Activated CD8-positive, alpha-beta memory T cell treated with anti-CD3 and anti-CD28 coated beads, Interleukin-2, amount 50 U/mL, for 48 hours (primary cell): ENCODE measurements at places on chromosomes 2 and 18.

GRCh38 chr2:237300739-237301138 lies 113.2 kb downstream of the COL6A3 start:
- DNase-seq, result no peak

- no peak for DNase-seq
Measured at GRCh38 chr2:207935121-207935990, 90.0 kb downstream of the PLEKHM3 start.

DNA sequence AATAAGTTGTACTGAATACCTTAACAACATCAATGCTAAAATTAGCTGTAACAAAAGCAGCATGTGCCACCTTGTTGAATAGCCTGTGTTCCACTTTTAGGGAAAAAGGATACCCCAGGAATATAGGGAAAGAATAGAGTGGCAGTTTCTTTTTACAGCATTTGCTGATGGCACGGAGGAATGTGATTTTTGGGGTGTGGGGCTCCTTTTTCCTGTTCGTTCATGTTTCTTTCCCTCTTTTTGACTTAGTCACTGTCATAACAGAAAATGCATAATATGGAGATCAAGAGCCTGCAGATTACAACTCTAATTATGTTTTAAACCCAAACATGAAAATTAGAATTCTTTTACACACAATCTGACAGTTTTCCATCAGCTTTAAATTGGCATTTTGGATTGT lies 60.4 kb downstream of the MAP3K20 start:
- no peak for DNase-seq

GRCh38 chr2:149561309-149561926 lies 26.2 kb downstream of the MMADHC start:
- DNase-seq, result no peak

GRCh38 chr2:219429958-219430606 lies 4.6 kb upstream of the SPEG start:
- DNase-seq, result no peak
